ENCODE measurements at places on chromosomes 3 and 15.
A peak's percentile ranks its signal among the peaks of the same experiment; 100 is the strongest.

GRCh38 chr15:89442671-89443307 lies 53.6 kb downstream of the RHCG start:
- DNase-seq, result peak; percentile 31

- no peak for DNase-seq
These were observed 190.6 kb downstream of the SHQ1 start for GRCh38 chr3:72657666-72658065.

- DNase-seq, result no peak
These were observed 32.5 kb downstream of the CA12 start for GRCh38 chr15:63349156-63349555.

DNA sequence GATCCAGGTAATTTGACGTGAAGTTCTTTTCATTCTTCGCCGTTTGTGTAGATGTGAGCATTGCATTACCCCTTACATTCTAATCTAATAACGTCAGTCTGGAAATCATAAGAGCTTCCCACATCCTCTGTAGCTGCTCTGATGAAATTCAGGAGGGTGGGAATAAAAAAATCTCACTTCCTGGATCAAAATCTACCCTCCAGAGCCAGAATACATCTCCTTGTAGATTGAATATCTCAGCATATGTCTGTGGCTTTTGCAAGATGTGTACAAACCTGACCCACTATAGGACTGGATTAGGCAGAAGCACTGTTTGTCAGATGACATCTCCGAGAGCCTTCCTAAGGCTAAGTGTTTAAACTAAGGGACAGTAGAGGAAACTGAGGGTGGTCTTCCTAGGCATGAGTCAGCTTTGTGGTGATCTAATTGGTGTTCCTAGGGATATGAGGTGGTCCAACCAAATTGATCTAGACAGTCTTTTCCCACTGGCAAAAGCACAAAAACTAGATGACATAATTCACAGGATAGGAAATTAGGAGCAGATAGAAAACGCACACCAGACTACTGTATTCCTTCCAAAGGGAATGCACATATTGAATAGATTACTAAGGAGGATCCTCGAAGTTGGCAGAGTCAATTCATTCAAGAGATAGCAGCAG lies 216.3 kb upstream of the LRTM1 start:
- no peak for DNase-seq

GRCh38 chr3:73203101-73203500 lies 141.6 kb downstream of the EBLN2 start:
- DNase-seq, result no peak

DNA sequence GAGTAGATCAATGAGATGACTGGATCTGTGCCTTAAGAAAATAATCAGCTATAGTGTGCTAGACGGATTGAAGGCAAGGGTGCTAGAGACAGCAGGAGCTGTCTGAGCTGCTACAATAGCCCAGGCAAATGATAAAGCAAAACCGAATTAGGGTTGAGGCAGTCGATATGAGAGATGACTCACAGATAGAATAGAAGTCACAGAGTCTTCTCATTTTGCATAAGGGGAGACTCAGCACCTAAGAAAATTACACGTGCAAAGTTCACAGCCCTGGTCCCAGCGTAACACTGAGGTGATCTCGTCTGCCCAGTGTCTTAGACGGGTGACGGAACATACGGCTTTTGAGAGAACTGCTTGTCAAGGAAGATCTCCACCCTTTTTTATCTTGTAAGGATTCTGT lies 11.6 kb downstream of the LPP start:
- no peak for DNase-seq

DNA sequence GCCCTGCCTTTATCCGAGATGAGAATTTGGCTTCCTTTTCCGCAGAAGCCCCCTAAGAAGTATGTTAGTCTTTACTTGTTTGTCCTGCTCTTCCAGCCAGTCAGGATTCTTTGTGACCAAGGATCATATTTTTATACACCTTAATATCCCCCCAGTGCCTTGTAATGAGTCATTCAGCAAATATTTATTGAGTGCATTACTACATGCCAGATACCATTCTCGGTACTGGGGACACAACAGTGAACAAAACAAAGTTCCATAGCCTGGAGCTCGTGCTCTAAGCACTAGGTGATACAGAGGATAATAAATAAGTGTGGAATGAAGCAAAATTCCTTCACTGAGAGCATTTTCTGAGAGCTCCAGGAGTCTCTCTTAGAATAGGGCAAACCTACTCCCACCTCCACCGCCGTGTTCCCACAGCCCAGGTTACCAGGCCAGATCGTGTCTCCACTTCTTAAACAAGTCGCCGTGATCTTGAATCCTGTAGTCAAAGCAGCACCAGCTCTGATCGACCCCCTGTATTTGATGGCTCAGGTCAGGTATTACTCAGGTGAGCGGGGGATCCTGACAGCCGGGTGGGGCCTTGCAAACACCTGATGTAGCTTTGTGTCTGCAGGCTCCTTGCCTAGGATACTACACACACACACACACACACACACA lies 18.5 kb downstream of the TTC21A start:
- DNase-seq, result no peak

GRCh38 chr3:52982839-52983238 lies 63.0 kb downstream of the SFMBT1 start:
- no peak for DNase-seq

DNA sequence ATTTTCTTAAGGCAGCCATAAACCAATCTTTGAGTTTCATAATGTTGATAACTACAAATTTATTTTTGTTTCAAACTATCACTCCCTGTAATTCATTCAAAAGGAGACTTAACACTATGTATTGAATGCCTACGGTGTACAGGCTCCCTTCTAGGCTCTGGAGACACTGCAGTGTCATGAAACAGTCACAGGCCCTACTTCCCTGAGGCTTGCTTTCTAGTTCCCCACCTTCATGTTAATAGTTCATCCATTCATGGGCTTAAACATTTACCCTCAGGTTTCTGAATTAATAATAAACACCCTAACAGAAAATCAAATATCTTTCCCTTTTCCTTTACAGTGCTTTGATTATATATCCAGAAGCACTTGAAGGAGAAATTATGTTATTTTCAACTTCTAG lies 168.7 kb downstream of the CHL1 start:
- DNase-seq, result no peak

- DNase-seq, result no peak
These were observed 182.7 kb downstream of the NSMCE3 start for GRCh38 chr15:29086891-29087290.

DNA sequence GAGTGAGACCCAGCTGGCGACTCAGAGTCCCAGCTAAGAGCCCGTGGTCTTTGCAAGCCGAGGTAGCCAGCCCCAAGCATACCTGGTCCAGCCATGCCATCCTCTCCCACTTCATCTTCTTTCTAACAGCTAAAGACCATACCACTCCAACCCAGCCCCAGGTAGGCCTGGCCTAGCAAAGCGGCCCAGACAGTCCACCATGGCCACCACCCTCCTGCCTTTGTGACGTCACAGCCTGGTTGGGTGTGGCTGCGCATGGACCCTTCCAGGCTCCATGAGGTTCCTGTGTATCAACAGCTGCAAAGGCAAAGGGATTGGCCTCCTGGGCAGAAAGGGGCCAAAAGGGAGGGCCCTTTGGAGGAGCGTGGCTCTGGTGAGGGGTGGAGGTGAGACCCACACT lies 4.1 kb downstream of the NTRK3 start:
- DNase-seq, result no peak

GRCh38 chr3:28150465-28151206 lies 90.8 kb upstream of the CMC1 start:
- no peak for DNase-seq

- no peak for DNase-seq
These were observed 57.6 kb downstream of the DNAH1 start for GRCh38 chr3:52373676-52374075.

- no peak for DNase-seq
These were observed 109.8 kb upstream of the RASGRP1 start for GRCh38 chr15:38674448-38674847.

Data from activated T-helper 2 cell treated with anti-CD3 and anti-CD28 coated beads, Interferon-gamma antibody, Interleukin-2, Interleukin-4, amounts not matched to agents 10 μg/mL and 5 μg/mL and 100 μg/mL, durations not matched to agents 14 hours and 24 hours and 36 hours (primary cell).